ENCODE measurements at places on chromosomes 3 and 15.

GRCh38 chr3:162338514-162338913 is 841.9 kb downstream of the OTOL1 start:
- no peak for DNase-seq

DNA sequence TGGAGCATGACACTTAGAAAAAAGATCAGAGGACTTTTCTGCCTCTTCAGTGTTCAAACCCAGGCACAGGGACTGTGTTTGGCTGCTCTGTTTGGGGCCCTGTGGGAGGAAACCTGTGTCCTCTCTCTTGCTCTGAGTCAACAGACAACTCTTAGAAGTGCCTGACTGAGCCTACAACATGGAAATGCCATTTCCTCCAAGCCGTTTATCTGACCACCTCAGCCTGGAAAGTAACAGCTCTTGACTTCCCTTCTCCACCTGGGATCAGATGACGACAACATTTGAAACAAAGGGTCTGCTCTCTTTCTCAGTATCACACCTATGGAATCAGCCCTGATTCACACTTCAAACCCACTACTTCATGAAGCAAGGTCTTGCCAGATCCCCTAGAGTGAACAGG is 91.3 kb upstream of the CTDSPL start:
- no peak for DNase-seq

DNA sequence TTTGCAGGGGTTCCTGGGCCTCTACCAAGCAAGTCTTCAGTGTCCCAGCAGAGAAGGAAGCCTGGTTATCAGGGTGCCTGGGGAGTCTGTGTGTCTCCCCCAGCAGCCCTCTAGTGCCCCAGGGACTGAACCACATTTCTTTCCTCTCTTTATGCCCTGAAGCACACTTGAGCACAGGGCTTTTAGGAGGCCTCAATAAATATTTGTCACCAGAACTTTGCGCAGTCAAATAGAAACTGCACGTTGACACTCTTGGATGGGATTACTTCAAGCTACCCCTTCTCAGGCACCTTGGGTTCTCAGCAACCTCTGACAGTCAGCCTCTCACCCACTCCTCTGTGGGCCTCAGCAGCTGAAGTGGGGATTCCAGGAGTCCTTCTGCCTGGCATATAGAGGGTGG is 226.6 kb upstream of the HES1 start:
- DNase-seq, result no peak

GRCh38 chr15:91946581-91947292 is 93.2 kb downstream of the SLCO3A1 start:
- no peak for DNase-seq

- no peak for DNase-seq
These were observed 4.1 kb upstream of the COX17 start for GRCh38 chr3:119681279-119681678.

DNA sequence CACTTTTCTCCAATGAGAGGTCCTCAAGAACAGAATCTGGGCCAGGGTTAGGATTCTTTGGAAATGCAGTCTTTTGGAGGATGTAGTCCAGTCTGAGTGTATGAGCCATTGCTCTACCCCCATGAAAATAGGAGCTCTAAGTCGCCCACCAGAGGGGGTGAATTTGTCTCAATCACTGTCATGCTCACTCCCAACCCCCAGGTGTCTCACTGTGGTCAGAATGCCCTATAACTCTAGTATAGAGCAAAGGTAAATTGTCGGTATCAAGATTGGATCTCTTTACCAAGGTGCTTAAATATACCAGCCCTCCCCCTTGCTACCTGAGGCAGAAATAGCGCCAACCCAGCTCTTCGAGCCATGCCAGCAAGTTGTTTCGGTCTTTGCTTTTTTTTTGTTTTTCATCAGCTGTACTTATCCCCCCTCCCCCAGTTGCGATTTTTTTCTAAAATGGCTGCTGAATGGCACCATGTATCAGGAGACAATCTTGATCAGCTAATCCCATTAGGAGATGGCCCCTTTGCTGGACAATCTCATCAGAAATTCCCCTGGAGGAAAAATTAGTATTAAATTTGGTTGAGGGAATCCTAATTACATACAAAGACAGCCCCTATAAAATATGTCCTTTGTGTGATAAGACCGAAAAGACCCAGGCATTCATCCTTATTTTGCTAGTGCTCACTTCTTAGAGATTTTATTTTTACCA is 130.7 kb downstream of the EBLN2 start:
- DNase-seq, result no peak

DNA sequence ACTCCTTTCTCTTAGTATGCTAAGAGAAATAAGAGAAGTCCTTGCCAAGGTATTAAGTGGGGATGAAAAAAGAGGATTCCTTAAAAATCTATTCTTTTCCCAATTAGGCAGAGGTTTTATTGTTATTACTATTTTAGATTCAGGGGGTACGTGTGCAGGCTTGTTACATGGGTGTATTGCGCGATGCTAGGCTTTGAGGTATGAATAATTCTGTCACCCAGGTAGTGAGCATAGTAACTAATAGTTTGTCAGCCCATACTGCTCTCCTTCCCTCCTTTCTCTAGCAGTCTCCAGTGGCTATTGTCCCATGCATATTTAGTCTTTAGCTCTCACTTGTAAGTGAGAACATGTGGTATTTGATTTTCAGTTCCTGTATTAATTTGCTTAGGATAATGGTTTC is 83.9 kb downstream of the LEKR1 start:
- DNase-seq, result no peak
